ENCODE measurements at places on chromosomes 11 and 22. TPM values are rescaled to one million over a fixed set of nuclear protein-coding genes. Genes with fewer than 3 reads are reported as not detected.

RFPL1 gene
- not detected for total RNA-seq

F2 gene
- not detected for total RNA-seq

DNA sequence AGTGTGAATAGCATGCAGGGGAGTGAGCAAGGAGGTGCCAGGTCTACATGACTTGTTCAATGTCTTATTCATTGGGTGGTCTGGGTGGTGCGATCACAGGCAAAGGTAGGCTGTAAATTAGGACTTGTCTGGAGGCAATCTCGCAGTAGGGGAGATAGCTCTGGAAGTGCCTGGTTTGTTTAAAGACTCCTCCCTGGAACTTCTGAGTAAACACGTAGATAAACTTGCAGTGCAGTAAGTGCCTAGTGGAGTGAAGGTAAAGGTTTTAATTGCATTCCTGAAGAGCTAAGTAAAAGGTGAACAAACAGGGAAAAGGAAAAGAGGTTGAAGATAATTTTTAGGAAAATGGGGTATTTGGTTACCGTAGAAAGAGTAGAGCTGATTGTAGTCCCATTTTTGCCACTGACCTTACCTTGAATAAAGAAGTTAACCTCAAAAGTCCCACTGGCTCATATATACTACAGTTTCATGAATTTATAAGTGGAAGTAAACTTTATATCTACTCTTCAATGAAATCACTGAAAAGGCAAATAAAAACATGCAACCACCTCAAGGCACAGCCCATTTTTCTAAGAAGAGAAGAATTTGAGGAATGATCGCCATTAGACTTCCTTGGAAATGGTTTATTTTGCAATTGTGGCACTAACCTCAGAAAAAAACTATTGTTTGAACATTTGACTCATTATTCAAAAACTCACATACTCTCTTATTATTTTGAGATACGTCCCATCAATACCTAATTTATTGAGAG lies 44.3 kb downstream of the AASDHPPT start:
- no peak for DNase-seq

GRCh38 chr11:13939961-13940906 lies 22.3 kb upstream of the SPON1 start:
- no peak for DNase-seq

DNA sequence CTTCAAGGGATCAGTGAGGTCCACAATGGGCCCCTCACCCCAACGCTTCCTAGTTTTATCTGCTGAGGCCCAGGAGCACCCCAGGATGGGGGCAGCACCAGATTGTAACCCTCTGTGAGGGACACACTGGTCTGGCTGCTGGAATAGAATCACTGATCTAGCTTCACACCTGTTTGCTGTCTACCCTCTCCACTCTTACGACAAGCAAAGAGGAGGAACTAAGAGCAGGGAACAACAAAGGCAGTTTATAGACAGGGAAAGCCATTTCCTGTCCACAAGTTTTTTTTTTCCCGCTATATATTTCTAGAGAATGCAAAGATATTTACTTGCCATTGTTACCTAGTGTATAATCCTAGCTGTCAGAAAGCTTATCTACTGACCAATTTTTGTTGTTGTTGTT lies 61.0 kb upstream of the CRTAM start:
- DNase-seq = no peak

FAM83F gene
- total RNA-seq = 0.89 TPM

DNA sequence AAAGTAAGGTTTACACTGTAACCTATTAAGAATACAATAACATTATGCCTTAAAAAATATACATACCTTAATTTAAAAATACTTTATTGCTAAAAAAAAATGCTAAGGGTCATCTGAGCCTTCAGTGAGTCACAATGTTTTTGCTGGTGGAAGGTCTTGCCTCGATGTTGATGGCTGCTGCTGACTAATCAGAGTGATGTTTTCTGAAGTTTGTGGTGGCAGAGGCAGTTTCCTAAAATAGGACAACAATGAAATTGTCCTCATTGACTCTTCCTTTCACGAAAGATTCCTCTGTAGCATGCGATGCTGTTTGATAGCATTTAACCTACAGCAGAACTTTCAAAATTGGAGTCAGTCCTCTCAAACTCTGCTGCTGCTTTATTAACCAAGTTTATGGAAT lies 97.6 kb downstream of the FAT3 start:
- no peak for DNase-seq

DNA sequence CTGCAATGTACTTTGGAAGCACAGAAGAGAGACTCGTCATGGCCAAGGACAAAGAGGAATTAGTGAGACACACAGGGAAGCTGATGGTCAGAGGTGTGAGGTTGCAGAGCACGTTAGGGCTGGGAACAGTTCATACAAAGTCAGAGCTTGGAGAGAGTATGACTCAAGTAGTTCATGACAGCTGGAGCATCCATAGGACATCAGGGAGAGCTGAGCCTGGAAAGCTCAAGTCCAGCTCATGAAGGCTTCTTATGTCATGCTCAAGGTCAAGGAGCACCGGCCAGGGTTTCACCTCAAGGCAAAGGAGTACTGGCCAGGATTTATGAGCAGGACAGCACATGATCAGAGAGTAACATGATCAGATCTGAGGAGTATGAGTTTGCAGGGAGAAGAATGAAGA lies 64.6 kb upstream of the CHST1 start:
- no peak for DNase-seq

GRCh38 chr11:29628609-29629008 lies 388.2 kb downstream of the KCNA4 start:
- DNase-seq = no peak

DNA sequence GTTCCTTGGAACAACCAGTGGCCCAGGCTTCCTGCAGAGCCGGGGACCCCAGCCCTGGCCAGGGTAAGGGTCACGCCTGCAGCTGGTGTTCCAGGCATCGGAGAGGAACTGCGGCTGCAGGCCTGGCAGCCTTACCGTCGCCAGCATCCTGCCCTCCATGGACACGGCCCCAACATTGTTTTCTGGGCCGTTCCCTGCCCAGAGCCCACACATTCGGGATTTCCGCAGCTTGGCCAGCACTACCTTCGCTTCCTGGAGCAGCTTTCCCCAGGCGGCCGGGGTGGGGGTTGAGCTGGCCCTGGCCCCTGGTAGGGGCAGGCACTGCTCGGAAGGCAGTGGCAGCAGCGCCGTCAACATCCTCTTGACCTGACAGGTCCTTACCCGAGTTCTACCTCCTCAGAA lies 17.7 kb downstream of the TXN2 start:
- no peak for DNase-seq

DNA sequence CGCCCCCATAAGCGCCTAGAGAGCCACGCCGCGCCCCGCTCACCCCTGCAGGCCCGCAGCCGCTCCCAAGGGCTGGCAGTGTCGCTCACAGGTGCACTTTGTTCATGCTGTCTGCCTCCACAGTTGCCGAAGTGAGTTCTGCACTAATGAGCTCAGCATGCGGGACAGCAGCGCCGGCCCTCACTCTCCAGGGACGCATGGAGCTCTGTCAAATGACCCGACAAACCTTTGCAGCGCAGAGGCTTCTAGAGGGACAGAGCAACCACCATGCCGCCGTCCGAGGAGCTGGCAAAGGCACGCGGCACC lies 170.7 kb downstream of the OPCML start:
- DNase-seq = no peak

MTA2 gene
- 173 TPM for total RNA-seq

GRCh38 chr11:92667486-92668152 lies 301.8 kb upstream of the MTNR1B start:
- DNase-seq = no peak

DNA sequence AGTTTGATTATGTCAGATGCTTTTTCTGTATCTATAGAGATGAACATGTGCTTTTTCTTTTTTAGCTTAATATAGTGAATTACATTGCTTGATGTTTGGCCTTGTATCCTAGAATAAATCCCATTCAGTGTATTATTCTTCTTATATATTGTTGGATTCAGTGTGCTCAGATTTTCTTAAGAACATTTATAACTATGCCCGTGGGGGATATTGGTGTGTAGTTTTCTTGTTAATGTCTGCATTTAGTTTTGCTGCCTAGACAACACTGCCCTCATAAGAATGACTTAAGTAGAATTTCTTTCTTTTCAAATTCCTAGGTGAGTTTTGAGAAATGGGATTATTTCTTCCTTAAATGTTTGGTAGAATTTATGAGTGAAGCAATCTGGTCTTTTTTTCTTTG lies 98.5 kb downstream of the TMEM135 start:
- no peak for DNase-seq

ROM1 gene
- 6.7 TPM for total RNA-seq

- DNase-seq = no peak
These were observed 563.0 kb downstream of the SOX6 start for GRCh38 chr11:15793043-15793996.

GRCh38 chr11:73946798-73947458 lies 3.9 kb upstream of the DNAJB13 start:
- DNase-seq = no peak

GRCh38 chr11:62132689-62133293 lies 9.0 kb downstream of the INCENP start:
- DNase-seq = no peak

DNA sequence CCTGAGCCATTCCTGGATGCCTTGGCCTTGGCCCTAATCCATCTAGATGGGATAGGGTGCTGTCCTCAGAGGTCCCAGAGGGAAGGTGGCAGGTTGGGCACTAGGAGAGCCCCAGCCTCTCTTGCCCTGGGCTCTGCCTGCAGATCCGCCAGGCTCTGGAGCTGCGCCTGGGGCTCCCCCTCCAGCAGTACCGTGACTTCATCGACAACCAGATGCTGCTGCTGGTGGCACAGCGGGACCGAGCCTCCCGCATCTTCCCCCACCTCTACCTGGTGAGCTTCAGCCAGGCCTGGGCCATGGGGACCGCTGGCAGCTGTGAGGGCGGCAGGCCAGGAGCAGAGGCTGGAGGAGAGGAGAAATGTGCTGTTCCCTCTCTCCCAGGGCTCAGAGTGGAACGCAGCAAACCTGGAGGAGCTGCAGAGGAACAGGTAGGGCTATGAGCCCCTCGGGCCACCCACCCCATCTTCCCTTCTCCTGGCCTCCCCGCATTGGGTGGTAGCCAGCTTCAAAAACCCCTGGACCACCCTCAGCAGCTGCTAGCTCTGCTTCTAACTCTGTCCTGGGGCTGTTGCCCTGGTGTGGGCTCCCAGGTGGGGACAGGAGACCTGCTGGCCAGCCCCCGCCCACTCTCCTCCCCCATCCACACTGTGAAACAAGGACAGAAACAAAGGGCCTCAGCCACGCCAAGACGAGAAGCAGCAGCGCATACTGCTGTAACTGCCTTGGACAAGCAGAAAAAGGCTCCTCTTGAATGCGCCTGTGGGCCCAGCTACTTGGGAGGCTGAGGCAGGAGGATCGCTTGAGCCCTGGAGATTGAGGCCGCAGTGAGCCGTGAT lies 4.9 kb downstream of the SSH3 start:
- DNase-seq = no peak

- no peak for DNase-seq
These were observed 15.7 kb upstream of the FAM83F start for GRCh38 chr22:39979048-39979447.

GRCh38 chr11:47523490-47524225 lies 29.3 kb downstream of the CELF1 start:
- DNase-seq = peak; percentile 32

GRCh38 chr11:47907499-47907898 lies 59.3 kb upstream of the NUP160 start:
- no peak for DNase-seq

- no peak for DNase-seq
These were observed 13.1 kb downstream of the IFT27 start for GRCh38 chr22:36762687-36763260.

- no peak for DNase-seq
These were observed 5.7 kb downstream of the PPARA start for GRCh38 chr22:46156031-46156430.

RNF121 gene
- total RNA-seq = 47.6 TPM

GRCh38 chr22:48782326-48782725 lies 1045.3 kb downstream of the BRD1 start:
- DNase-seq = no peak
